LHCN-M2 (cell line): ENCODE measurements at places on chromosomes 2 and 18. TPM values are rescaled to one million over a fixed set of nuclear protein-coding genes. Genes with fewer than 3 reads are reported as not detected.

GRCh38 chr2:13193900-13194299, 477.2 kb downstream of the TRIB2 start:
- DNase-seq: peak; percentile 18

DNA sequence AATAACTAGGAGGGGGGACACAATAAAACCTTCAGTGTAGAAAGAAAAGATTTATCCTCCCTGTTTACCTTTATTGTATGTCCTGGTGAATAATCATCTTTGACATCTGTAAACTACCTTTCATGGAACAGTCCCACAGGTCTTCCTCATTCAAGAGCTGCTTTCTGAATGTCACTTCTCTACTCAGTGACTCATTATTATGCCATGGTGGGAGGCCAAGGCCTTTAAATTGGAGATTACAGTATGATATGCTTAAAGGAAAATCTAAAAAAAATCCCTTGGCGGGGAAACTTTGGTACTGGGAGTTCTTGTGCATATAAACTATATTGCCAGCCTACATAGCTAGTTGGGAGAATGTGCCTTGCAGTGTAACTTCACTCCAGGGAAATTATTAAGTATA, 713.0 kb downstream of the TDRD15 start:
- peak; percentile 10 for DNase-seq

GRCh38 chr2:38480617-38481016, 103.5 kb upstream of the ATL2 start:
- no peak for DNase-seq

DNA sequence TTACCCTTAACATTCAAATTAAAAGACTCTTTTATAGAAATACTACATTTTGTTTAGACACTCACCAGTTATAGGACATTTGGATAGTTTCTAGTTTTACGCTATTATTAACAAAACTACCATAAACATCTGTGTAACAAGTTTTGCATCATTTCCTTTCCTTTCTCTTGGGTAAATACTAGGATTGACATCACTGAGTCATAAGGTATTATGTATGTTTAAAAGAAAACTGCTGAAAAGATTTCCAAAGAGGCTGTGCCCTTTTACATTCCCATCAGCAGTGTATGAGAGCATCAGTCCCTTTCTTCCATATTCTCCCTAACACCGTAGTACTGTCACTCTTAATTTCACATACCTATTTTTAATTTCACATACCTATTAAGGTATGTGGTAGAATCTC, 130.6 kb downstream of the USP34 start:
- peak; percentile 26 for DNase-seq

- DNase-seq: no peak
Measured at GRCh38 chr2:15069149-15069548, 436.6 kb downstream of the LRATD1 start.

DNA sequence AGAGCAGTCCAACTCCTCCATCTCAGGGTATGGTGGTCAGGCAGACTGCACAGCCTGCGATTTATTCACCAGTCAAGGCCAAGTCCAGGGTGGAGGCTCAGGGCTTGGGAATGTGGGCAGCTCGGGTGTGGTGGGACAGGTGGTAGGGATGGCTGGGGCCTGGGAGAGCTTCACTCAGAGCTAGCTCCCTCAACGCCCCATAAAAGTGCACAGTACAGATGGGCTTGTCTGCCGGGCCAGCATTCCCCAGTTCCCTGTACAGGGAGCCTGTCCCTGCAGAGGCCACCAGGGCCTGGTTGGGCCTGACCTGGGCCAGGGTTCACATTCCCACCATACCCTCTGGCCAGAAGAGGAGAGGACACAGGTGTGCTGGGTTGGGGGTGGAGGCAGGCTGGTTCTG, 49.2 kb upstream of the OTOS start:
- DNase-seq: no peak

DNA sequence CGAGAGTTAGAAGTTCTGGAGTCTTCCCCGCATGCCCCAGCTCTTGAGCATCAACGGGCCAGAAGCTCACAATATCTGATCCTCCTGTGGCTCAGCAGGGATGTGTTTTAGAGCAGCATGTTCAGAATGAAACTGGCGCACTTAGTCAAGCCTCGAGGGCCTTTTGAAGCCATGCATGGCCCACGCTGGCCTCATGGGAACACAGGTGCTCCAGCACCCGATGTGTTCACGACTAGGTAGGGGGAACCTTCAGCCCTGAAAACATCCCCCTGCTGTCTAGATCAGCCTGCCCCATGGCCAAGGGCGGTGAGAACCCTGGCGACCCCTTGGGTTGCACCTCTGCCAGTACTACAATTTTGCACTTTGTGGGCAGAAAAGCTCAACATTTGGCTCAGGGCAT, 32.8 kb downstream of the MSH6 start:
- DNase-seq: no peak

DNA sequence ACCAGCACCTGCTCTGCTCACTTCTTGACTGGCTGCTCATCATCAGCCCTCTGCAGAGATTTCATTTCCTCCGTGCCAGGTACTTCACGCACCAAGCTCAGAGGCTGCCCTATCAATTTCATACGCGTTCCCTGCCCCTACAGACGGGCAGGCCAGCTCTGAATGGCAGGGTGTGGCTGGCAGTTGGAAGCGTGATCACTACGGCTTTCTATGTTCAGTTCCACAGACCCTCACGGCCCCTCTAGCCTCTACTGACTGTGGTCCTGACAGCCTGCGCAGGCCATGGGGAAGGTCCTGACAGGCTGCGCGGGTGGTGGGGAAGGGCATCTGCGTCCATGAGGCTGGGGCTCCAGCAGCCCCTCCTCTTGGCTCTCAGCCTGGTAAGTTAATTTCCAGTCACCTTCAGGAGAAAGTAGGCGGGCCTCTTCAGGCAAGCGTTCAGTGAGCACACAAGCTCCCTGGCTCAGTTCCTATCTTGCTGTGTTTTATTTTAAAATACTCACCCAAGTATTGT, 154.8 kb downstream of the ZNF236 start:
- no peak for DNase-seq

GRCh38 chr2:210421916-210422315, 54.6 kb downstream of the LANCL1 start:
- DNase-seq: peak; percentile 84

GRCh38 chr2:187302586-187302985, 145.5 kb downstream of the CALCRL start:
- peak; percentile 80 for DNase-seq

DNA sequence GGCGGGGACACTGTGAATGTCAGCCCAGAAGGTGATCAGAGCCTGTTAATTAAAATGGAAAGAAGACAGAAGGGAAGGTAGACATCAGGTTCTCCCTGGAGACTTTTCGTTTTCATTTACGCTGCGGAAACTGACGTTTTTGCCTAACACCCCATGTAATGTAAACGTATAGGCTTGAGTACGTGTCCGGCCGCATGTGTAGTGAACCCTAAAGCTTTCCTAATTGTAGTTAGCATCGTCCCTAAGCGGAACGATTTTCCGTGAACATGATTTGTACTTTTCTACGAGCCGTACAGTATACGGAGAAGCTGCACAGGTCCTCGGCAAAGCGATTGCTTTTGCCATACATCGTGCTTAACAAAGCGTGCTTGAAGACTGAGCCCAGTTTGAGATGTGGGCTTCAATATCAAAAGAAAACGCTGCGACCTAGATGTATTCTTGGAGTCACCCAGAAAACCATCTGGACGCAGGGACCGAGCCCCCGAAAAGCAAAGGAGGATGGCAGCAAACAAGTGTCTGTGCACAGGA, 284 bp downstream of the TIMM21 start:
- no peak for DNase-seq

- DNase-seq: peak; percentile 67
Measured at GRCh38 chr18:23515911-23516546, 12.7 kb downstream of the RMC1 start.

GRCh38 chr2:177520324-177520723, 127.8 kb downstream of the AGPS start:
- DNase-seq: no peak

GRCh38 chr2:18540872-18541271, 19.6 kb downstream of the RDH14 start:
- DNase-seq: no peak

DNA sequence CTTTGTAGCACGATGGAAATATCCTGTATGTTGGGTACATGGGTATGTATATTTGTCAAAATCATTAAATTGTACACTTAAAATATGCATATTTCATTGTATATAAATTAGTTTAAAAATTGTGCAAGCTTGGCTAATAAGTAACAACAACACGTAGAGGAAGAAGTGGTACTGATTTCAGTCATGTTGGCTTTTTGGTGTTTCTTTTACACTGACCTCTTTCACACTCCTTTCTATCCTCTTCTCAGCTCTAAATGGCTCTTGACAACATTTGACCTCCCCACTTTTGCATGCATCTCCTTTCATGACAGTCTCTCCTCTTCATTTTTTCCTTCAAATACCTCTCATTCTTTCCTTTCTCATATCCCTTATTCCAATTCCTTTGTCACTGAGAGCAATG, 801.4 kb upstream of the ZEB2 start:
- DNase-seq: no peak

DNA sequence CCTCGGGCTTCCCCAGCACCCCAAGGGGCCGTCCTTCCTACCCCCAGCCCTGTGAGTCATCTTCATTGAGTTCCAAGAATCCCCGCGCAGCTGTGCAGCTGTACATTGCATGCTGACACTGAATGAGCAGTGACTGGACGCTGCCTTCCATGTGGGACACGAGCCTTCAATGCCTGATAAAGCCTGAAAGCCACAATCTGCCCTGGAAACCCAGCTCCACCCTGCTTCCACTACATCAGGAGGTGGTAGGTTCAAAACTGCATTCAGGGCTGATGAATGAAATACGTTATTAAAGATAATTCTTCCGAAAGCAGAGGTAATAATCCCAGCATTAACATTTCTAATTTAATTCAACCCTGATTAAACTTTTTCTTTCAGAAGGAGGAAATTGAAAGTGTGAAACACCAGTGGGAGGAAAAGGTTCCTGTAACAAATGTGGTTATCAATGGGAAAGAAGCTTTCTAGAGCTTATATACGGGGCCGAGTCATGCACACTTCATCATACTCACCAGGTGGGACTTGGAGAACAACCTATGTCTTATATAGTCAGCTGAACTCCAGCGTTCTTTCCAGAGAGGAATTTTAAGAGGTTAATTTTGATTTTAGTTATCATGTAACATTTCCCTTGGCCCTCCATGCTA, 360.1 kb downstream of the LPIN1 start:
- DNase-seq: peak; percentile 100

DNA sequence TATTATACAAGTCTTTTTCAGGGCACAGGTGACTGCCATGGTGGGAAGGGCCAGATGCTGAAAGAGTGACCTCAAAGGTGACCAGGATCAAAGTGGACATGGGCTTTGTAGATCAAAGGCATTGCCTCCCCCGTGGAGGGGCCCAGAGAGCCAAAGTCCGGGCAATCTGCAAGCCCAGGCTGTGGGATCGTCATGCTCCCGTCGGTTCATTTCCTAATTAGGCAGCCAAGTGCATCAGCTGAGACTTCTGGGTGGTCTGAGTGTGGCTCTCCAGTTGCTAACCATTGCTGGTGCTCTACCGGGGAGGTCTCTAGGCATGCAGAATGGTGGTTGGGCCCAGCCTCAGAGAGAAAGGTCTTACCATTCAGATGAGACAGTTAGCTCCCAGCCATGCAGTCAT, 61.6 kb downstream of the TRIB2 start:
- DNase-seq: no peak

GRCh38 chr2:49255409-49255971, 101.2 kb upstream of the FSHR start:
- DNase-seq: no peak

DNA sequence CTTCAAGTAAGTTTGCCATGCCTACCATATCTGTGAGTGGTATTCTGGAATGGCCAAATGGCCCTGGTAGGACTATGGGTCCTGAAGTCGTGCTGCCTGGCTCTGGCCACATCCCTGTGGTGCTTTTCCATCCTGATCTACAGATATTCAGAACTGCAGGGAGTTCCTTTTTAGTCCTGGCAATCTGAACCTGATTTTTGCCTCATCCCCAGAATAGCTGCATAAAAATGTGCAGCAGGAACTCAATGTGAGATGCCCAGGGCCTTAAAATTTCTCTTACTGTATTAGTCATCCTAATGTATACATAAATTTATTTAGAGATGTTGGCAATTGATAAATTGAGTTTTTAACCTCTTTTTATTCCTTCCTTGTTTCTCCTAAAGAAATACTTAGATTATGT, 5.3 kb downstream of the SERPINB13 start:
- no peak for DNase-seq

DNA sequence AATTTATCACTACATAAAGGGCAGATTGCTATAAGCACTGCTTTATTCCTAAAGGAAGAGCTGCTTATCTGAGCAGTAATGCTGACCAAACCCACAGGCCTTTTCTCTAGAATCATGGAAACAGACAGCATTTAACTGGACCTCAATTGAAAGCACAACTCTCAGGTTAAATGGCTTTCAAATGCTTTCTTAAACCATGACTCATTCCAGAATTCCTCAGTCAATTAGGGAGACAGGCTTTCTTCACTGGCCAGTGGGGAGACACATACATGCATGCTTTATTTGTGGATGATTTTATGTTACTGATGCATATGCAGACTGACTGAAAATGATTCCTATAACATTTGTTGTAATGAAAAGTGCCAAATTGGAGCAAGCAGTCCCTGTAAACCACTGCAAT, 114.6 kb downstream of the ACVR1 start:
- no peak for DNase-seq

DNA sequence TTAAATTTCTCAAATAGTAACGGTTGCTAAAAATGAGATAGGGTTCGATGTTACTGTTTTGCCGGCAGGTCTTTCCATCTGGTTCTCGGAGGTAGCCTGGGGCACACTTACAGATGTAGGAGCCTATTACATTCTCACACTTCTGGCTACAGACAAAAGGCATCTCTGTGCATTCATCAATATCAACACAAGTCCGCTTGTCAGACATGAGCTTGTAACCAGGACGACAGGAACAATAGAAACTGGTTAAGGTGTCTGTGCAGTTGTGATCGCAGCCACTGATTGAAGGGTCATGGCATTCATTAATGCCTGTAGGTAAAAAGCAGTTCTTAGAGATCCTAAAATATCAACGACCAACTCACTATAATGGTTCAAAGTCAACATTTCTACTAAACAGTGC, 116.3 kb downstream of the DHRS9 start:
- no peak for DNase-seq

GRCh38 chr18:58222432-58223125, 178.6 kb downstream of the NEDD4L start:
- no peak for DNase-seq

The LYPD6B gene
- 12.1 and 14.6 TPM in 2 replicates for total RNA-seq

The IMPACT gene
- 36.1 and 38.8 TPM in 2 replicates for total RNA-seq

The DTNA gene
- 6.9 and 7.1 TPM in 2 replicates for total RNA-seq

The SF3B1 gene
- total RNA-seq: 208 and 277 TPM in 2 replicates

The SIGLEC15 gene
- 2.9 and 5.0 TPM in 2 replicates for total RNA-seq

The HOXD13 gene
- not detected in 2 replicates for total RNA-seq

The CAPN14 gene
- under 0.01 and 0.06 TPM in 2 replicates for total RNA-seq

The ERLEC1 gene
- total RNA-seq: 59.0 and 77.4 TPM in 2 replicates

The ZNF385B gene
- total RNA-seq: 0.13 and 0.17 TPM in 2 replicates

The RAPGEF4 gene
- 0.23 and 0.26 TPM in 2 replicates for total RNA-seq

The KIF1A gene
- total RNA-seq: 0.75 TPM in 1 of 2 replicates, not detected in the other

The SLC9A4 gene
- 0.06 TPM in 2 replicates for total RNA-seq

The SDC1 gene
- 73.1 and 83.5 TPM in 2 replicates for total RNA-seq

The LOXHD1 gene
- total RNA-seq: not detected in 2 replicates

The NPHP1 gene
- total RNA-seq: 3.6 and 4.8 TPM in 2 replicates
